ENCODE measurements at places on chromosomes 1 and 21.

- DNase-seq = no peak
- no peak overlapping the region for H3K27ac ChIP-seq
- H3K27me3 ChIP-seq = peaks cover 27% of the 10 kb centered on the region
- H3K36me3 ChIP-seq = no peaks in the 10 kb centered on the region
Observed at GRCh38 chr1:157200451-157200850, 62.3 kb upstream of the ETV3 start.

GRCh38 chr1:160726114-160726497, 12.9 kb upstream of the SLAMF7 start:
- no peak overlapping the region for H3K27ac ChIP-seq
- H3K27me3 ChIP-seq = no peaks in the 10 kb centered on the region

DNA sequence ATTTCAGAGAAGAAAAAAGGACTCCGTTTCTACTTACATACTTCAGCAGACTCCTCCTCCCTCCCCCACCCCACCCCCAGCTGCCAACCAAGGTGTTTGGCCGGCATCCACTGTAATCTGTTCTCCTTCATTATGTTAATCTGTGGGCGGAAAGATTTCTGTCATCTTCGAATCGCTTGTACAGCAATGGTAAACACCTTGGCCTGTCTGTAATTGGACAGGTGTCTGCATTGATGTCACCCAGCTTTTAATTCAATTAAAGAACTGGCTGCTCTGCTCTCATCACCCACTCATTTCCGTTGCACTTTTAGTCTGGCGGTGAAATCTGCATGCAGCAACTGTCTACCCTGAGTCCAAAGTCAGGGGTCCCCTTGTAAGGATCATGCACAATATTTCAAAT, 368.6 kb downstream of the USH2A start:
- H3K27ac ChIP-seq = no peak overlapping the region
- H3K4me3 ChIP-seq = no peak overlapping the region
- no peaks in the 10 kb centered on the region for H3K4me1 ChIP-seq
- no peaks in the 10 kb centered on the region for H3K27me3 ChIP-seq
- DNase-seq = no peak

GRCh38 chr1:44650159-44650831, 24.0 kb downstream of the TMEM53 start:
- no peak for DNase-seq
- no peaks in the 10 kb centered on the region for H3K36me3 ChIP-seq
- no peaks in the 10 kb centered on the region for H3K4me1 ChIP-seq
- no peaks in the 10 kb centered on the region for H3K27me3 ChIP-seq
- H3K4me3 ChIP-seq = no peak overlapping the region
- H3K27ac ChIP-seq = no peak overlapping the region

DNA sequence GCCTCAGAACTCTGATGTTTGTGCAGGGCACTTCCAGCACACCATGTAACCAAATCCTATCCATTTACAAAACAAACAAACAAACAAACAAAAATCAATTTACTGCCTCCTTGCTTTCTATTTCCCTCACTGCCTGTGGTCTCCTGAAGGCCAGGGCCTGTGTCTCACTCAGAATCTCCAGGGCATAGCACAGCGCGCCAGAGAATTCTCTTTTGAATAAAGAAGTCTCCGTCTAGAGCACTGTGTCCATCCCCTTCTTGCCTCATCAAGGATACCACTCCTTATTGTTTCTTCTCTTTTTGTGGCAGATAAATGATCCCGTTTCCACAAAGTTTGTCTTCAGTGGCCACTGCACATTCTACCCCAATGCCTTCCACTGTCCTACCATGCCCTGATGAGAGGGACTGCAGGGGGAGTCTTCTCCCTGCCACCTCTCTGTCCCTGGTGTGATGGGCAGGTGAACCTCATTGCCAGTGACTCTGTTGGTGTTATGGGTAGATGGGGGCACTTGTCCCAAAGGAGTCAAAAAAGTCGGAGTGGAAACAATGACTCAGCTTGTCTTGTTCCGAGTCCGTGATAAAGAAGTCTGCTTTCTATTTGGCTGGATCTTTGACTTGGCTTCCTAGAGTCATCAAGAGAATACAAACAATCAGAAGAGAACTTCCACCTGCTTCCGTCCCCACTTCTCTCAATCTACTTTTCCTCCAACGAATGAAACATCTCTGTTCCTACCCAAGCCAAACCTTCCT, 30.0 kb downstream of the XCL2 start:
- H3K4me1 ChIP-seq = peaks cover 74% of the 10 kb centered on the region
- H3K36me3 ChIP-seq = peaks cover 7% of the 10 kb centered on the region
- peak overlapping the region; percentile 95 for H3K27ac ChIP-seq
- H3K27me3 ChIP-seq = no peaks in the 10 kb centered on the region

GRCh38 chr21:28883931-28884330, 108.7 kb downstream of the LTN1 start:
- peaks cover 14% of the 10 kb centered on the region for H3K36me3 ChIP-seq
- H3K27me3 ChIP-seq = peaks cover 4% of the 10 kb centered on the region
- H3K27ac ChIP-seq = peak overlapping the region; percentile 99
- H3K4me3 ChIP-seq = peak overlapping the region; percentile 93
- H3K4me1 ChIP-seq = peaks cover 12% of the 10 kb centered on the region

GRCh38 chr1:93076268-93076667, 2.8 kb upstream of the MTF2 start:
- peaks cover 4% of the 10 kb centered on the region for H3K36me3 ChIP-seq
- peaks cover 14% of the 10 kb centered on the region for H3K4me1 ChIP-seq
- H3K4me3 ChIP-seq = no peak overlapping the region
- DNase-seq = no peak

DNA sequence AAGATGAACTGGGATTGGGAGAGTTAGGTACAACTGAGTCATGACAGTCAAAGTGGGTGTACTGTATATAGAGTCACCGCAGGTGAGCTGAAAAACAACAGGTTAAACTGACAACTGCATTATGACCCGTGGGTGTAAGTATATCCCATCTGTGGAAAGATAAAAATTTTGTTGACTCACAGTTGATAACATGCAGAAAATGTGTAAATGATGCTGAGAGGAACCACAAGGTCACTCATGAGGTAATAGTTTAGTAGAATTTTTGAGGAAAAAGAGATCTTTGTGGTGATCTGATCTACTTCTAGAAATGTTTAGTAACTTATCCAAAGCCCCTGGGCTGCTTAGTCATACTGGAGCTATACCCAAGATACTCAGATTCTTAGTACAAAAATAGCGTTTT, 838 bp downstream of the OR2C3 start:
- H3K27ac ChIP-seq = no peak overlapping the region
- H3K27me3 ChIP-seq = peaks cover 15% of the 10 kb centered on the region
- no peak for DNase-seq
- H3K36me3 ChIP-seq = no peaks in the 10 kb centered on the region

DNA sequence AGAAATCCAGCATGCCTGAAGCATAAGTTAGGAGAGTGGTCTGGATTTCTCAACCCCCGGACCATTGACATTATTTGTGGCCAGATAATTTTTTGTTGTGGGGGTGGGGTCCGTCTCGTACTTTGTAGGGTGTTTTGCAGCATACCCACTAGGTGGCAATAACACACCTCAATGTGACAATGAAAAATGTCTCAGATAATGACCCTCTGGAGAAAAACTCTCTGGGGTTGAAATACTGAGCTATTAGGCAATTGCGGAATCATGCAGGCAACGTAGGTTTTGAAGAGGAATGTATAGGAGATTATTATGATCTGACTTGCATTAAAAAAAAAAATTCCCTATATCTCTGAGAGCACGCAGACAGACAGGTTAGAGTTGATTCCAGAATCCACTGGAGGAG, 25.3 kb upstream of the RRP15 start:
- no peak overlapping the region for H3K4me3 ChIP-seq
- no peaks in the 10 kb centered on the region for H3K4me1 ChIP-seq
- peaks cover 26% of the 10 kb centered on the region for H3K27me3 ChIP-seq
- H3K27ac ChIP-seq = no peak overlapping the region
- no peaks in the 10 kb centered on the region for H3K36me3 ChIP-seq

DNA sequence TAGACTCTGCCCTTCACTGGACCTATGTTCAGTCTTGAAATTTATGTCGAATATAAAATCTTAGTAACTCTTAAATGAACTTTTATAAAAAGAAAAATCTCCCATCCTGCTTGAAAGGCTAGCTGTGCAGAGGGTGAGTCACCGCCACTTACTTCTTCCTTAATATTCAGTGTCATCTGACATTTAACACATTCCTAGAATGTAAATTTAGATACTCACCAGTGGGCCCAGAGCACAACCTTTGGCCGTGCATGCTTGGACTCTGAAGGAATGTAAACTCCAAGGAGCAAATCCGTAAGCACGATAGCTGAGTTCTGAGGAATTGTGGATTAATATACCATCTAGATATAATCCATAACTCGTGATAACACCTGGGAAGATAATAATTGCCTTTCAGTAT, 403.3 kb downstream of the KCTD3 start:
- H3K27me3 ChIP-seq = no peaks in the 10 kb centered on the region
- DNase-seq = no peak
- H3K36me3 ChIP-seq = no peaks in the 10 kb centered on the region
- H3K4me1 ChIP-seq = no peaks in the 10 kb centered on the region
- H3K27ac ChIP-seq = no peak overlapping the region

All from activated naive CD8-positive, alpha-beta T cell treated with anti-CD3 and anti-CD28 coated beads for 36 hours (primary cell).